Pancreas (tissue), 10 donors: ENCODE measurements at places on chromosomes 13 and 19.

DNA sequence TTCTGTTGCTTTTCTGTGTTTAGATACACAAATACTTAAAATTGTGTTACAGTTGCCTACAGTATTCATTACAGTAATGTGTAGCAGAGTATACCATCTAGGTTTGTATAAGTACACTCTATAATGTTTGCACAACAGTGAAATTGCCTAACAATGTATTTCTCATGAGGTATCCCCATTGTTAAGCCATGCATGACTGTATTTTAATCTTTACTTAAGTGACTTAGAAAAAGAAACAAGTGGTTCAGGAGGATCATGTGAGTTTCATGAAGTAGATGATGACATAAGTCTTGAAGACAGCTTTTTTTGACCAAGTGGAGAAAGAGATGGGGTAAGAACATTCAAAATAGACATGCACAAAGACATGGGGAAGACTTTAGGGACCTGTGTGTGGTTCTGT, 8.4 kb upstream of the KCTD4 start:
- H3K4me1 ChIP-seq = peaks cover 8% of the 10 kb centered on the region
- no peak overlapping the region for H3K4me3 ChIP-seq
- DNase-seq = no peak

GRCh38 chr13:29319451-29319850, 276.0 kb downstream of the SLC7A1 start:
- no peak overlapping the region for H3K27ac ChIP-seq
- H3K27me3 ChIP-seq = no peaks in the 10 kb centered on the region
- no peaks in the 10 kb centered on the region for H3K4me1 ChIP-seq
- no peaks in the 10 kb centered on the region for H3K36me3 ChIP-seq
- no peak for DNase-seq
- H3K4me3 ChIP-seq = no peak overlapping the region

DNA sequence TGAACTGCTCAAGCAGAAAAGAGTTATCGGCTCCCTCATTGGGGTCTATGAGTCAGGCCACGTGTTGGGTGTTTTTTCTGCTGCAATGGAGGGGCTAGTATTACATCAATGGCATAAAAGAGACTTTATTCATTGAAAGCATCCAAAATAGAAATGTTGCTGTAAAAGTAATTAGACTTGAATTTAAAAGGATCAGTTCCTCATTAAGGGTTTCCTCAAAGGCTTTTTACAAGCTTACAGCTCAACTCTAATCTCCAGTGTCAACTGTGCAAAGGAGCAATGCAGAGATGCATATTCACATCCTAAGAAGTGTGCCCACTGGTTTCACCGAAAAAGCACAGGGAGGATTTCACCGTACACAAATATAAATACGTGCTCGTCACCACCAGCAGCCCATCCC, 300.3 kb downstream of the FOXO1 start:
- no peaks in the 10 kb centered on the region for H3K36me3 ChIP-seq
- DNase-seq = no peak
- H3K4me3 ChIP-seq = no peak overlapping the region
- H3K27ac ChIP-seq = no peak overlapping the region
- no peaks in the 10 kb centered on the region for H3K4me1 ChIP-seq
- H3K27me3 ChIP-seq = no peaks in the 10 kb centered on the region

DNA sequence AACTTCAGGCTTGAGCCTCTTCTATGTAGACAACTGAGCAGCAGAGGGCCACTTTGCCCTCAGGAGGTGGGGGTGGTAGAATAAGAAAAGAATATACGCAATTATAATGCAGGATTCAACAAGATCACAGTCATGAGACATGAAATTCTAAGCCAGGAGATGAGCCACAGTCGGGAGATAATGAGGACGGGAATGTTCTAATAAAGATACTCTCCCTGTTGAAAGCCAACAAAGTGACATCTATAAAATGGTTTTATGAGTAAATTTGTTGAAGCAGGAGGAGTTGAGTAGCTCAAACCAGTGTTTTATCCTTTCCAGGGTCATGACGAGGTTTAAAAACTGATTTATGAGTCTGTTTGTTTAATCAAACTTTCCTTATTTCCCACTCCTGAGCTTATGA, 152.0 kb upstream of the SERP2 start:
- no peak for DNase-seq
- H3K36me3 ChIP-seq = no peaks in the 10 kb centered on the region
- no peak overlapping the region for H3K4me3 ChIP-seq
- H3K27me3 ChIP-seq = no peaks in the 10 kb centered on the region
- peaks cover 25% of the 10 kb centered on the region for H3K4me1 ChIP-seq

GRCh38 chr13:21698817-21699679, 28.2 kb downstream of the FGF9 start:
- DNase-seq = no peak
- H3K27ac ChIP-seq = no peak overlapping the region
- no peak overlapping the region for H3K4me3 ChIP-seq
- H3K36me3 ChIP-seq = no peaks in the 10 kb centered on the region
- no peaks in the 10 kb centered on the region for H3K4me1 ChIP-seq

DNA sequence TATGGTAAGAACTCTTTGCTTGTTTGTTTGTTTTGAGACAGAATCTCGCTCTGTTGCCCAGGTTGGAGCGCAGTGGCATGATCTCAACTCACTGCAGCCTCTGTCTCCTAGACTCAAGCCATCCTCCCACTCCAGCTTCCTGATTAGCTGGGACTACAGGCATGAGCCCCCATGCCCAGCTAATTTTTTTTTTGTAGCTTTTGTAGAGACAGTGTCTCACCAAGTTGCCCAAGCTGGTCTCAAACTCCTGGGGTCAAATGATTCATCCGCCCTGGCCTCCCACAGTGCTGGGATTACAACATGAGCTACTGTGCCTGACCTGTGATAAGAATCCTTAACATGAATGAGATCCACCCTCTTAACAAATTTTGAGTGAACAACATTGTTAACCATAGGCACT, 183.9 kb upstream of the TSHZ3 start:
- no peak overlapping the region for H3K4me3 ChIP-seq
- H3K4me1 ChIP-seq = no peaks in the 10 kb centered on the region
- no peak overlapping the region for H3K27ac ChIP-seq
- H3K27me3 ChIP-seq = no peaks in the 10 kb centered on the region
- DNase-seq = no peak

DNA sequence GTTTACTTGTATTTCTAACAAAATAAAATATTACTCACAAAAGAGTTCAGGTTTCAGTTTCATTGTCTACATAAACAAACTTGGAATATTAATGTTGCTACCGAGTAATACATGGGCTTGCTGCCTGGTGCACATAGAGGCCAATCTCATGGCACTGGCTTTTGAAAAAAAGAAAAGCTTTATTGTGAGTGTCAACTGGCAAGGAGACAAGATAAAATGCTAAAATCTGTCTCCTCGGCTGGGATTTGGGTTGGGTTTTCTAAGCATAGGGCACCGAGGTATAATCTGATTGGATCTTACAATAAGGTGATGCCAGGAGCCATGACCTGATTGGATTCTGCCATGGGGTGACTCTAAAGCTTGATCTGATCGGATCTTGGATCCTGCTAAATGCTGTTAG, 1519.9 kb upstream of the MIR17HG start:
- no peaks in the 10 kb centered on the region for H3K36me3 ChIP-seq
- no peak for DNase-seq
- no peaks in the 10 kb centered on the region for H3K4me1 ChIP-seq
- H3K4me3 ChIP-seq = no peak overlapping the region
- H3K27ac ChIP-seq = no peak overlapping the region

- H3K27me3 ChIP-seq = no peaks in the 10 kb centered on the region
- DNase-seq = peak; percentile 93
- H3K27ac ChIP-seq = peak overlapping the region; percentile 70
- H3K36me3 ChIP-seq = no peaks in the 10 kb centered on the region
Observed at GRCh38 chr19:9792206-9793070, 23.9 kb upstream of the ZNF846 start.

DNA sequence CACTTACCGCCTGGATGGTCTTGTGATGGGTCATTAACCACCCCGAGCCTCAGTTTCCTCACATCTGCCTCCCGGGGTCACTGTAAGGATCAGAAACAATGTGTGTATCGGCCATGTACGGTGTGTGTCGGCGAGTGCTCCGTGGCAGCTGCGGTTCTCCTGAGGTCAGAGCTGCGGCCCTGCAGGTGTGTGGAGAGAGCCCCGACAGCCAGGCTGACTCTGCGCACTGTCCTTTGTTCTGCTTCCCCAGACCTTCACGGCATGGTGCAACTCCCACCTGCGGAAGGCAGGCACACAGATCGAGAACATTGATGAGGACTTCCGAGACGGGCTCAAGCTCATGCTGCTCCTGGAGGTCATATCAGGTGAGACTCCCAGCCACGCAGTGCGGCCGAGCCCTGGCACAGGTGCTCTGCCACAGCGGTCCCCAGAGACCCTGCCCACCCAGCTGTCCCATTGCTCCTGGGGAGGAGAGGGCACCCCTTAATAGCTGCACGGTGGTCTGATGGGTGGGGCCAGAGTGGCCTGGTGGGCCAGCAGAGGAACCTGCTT, 43.8 kb downstream of the CAPN12 start:
- H3K4me1 ChIP-seq = no peaks in the 10 kb centered on the region
- no peak overlapping the region for H3K4me3 ChIP-seq
- DNase-seq = no peak
- peaks cover 39% of the 10 kb centered on the region for H3K36me3 ChIP-seq
- H3K27me3 ChIP-seq = no peaks in the 10 kb centered on the region
- H3K27ac ChIP-seq = peak overlapping the region; percentile 65

DNA sequence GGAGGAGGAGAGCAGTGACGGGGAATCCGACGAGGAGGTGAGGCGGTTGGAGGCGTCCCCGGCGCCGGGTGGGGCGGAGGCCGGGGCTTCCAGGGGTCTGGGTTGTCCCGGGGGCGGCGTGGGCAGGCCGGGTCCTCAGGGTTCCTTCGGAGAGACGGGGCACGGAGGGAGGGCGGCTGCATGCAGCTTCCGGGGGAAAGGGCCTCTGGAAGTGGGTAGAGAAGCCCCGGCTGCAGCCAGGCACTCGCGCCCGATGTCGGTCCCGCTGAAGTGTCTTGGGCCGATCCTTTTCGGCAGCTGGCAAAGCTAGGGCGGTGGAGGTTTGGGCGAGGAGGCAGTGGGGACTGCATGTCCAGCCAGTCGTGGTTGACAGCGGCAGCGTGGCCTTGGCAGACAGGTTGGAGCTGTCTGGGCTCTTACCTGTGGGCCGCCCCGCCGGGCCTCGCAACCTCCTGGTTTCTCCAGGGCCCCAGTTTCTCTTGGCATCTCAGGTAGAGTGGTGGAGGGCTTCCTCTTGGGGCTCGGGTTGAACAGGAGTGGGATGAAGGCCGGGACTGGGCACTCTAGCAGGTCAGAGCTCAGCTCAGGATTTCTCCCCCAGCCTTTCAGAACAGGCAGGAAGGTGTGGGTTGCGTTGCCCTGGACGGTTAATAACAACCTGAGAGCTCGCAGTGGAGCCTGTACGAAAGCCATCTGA, 690 bp downstream of the KMT2B start:
- no peaks in the 10 kb centered on the region for H3K27me3 ChIP-seq
- H3K36me3 ChIP-seq = peaks cover 20% of the 10 kb centered on the region
- H3K27ac ChIP-seq = peak overlapping the region; percentile 69
- DNase-seq = peak; percentile 74
- peak overlapping the region; percentile 89 for H3K4me3 ChIP-seq
- H3K4me1 ChIP-seq = peaks cover 15% of the 10 kb centered on the region
